ENCODE measurements at places on chromosomes 7 and 10.

DNA sequence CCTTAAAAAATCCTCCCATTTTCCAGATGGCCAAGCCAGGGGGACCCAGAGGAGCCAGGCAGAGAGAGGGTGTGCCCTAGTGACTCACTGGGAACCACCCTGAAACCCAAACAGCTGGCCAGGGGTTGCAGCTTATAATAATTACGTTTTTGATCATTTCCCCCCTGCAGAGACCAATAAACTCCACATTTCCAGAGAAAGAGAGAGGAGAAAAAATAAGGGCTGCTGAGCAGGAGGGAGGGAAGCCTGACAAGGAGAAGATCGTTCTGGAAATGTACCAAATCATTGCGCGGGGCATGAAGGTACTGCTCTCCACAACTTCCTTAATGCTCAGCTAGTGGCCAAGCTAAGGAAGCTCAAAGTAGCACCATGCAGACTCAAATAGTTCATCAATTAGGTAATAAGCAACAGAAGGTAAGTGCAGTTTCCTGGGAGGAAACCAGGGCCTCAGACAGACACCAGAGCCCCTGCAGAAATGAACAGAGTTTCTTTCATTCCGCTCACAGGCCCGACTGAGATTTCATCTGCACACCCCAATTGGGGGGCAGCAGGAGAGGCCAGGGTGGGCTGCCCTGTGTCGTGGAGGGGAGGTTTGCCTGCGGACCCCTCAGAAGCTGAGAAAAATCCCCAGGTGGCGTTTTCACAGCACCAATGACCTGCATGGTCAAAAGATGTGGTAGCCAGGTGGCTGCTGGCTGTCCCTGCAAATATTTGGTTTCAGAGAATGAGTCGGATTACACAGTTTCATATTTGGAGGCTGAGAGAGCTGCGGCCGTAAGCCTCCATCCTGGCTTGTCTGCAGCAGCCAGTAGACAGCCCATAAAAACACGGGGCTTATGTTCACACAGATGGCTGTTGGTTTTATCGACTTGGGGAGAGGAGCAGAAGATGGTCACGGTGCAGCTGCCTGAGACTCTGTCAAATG, 153.2 kb upstream of the LYZL2 start:
- no peak for DNase-seq

DNA sequence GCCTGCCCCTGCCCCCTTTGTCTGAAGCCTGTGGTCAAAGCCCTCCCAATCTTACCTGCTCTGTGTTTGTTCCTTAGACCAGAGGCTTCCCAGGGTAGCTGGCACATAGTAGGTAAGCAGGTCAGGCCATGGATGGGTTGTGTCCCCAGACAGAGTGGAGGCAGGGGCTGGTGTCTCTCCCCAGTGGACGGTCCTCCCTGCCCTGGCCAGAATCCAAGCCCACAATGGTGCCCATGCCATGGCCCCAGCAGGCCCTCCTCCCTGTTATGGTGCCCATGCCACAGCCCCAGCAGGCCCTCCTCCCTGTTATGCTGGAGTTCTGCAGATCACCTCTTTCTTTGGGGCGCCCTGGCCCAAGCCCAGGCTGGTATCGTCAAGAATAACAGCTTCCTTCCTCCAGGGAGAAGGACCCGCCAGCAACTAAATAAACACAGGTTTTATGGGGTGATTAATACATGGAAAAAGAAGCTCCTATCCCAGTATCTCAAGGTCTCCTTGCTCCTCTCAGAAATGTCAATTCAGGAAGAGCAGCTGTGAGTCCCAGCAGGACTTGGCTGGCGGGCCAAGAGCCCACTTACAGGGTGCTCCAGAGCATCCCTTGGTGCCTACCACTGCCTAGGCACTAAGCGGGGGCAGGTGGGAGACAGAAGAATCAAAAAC, 82.0 kb downstream of the NEURL1 start:
- DNase-seq = no peak

GRCh38 chr7:118629898-118630438, 405.5 kb downstream of the ANKRD7 start:
- DNase-seq = no peak

DNA sequence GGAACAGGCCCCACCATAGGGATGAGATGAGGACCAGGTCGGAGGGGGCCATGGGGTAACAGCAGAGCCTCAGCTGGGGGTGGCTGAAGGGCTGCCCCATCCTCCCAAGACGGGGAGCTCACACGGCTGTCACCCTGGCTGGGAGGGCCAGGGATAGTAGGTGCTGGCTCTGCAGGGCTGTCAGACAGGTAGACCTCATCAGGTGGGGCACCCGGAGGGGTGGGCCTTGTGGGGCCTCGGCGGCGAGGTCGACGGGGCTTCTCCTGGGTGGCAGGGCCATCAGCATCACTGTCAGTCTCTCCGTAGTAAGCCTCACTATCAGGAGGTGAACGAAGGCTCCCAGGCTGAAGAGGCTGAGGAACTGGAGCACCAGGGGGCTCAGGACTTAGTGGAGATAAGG, 2.6 kb downstream of the SYNPO2L start:
- DNase-seq = no peak

GRCh38 chr7:120554960-120555571, 282.1 kb downstream of the KCND2 start:
- peak; percentile 82 for DNase-seq

DNA sequence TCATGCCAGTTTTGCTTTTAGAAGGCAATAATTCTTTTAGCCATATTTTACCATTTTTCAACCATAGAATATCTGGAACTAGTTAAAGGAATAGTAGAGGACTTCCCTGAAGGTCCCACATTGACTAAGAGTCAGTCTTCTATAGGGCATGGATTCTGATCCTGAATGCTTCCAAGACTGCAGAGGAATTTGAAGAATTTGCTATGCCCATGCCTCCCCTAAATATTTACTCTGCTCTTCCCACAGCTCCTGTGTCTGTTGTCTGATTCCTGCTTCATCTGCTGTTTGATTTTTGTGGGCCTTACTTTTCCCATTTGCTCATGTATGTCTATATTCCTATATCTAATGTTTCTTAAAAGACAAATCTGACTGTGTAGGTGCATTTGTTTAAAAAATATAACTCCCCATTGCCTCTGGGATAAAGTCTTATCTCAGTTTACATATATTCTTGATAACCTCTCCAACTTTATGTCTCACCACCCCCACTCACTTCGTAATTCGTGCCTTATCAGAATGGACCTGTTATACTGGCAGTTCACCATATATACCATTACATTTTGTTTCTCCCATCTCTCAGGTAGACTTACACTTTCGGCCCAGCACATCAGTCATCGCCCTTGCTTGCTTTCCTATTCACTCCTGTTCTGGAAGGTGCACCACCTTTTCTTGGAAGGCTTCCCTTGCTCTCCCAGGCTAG, 33.9 kb downstream of the LRRC4 start:
- DNase-seq = no peak

DNA sequence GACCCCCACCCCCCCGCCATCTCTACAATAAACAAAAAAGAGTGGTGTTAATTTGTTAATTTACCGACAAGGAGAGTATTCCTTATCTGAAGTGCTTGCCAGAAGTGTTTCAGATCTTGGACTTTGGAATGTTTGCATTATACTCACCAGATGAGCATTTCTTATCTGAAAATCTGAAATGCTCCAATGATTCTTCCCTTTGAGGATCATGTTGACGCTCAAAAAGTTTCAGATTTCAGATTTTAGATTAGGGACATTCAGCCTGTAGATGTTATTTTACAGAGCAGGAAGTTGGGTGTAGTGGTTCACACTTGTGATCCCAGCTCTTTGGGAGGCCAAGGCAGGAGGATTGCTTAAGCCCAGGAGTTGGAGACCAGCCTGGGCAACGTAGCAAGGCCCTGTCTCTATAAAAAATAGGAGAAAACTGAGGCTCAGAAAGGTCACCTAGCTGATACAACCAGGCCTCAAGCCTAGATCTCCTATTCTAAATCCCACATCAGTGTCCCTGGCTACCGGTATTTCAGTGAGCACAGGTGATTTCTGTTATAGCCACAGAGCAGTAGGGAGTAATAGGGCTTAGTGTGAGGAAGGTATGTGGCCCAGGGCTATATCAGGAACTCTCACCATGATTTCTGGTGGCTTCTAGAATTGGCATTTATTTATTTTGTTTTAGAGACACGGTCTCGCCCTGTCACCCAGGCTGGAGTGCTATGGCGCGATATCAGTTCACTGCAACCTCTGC, 35.4 kb downstream of the TMEM120A start:
- no peak for DNase-seq

GRCh38 chr10:19097151-19097550, 48.5 kb downstream of the MALRD1 start:
- no peak for DNase-seq

GRCh38 chr7:101201695-101202602, 1.1 kb upstream of the MOGAT3 start:
- DNase-seq = no peak

DNA sequence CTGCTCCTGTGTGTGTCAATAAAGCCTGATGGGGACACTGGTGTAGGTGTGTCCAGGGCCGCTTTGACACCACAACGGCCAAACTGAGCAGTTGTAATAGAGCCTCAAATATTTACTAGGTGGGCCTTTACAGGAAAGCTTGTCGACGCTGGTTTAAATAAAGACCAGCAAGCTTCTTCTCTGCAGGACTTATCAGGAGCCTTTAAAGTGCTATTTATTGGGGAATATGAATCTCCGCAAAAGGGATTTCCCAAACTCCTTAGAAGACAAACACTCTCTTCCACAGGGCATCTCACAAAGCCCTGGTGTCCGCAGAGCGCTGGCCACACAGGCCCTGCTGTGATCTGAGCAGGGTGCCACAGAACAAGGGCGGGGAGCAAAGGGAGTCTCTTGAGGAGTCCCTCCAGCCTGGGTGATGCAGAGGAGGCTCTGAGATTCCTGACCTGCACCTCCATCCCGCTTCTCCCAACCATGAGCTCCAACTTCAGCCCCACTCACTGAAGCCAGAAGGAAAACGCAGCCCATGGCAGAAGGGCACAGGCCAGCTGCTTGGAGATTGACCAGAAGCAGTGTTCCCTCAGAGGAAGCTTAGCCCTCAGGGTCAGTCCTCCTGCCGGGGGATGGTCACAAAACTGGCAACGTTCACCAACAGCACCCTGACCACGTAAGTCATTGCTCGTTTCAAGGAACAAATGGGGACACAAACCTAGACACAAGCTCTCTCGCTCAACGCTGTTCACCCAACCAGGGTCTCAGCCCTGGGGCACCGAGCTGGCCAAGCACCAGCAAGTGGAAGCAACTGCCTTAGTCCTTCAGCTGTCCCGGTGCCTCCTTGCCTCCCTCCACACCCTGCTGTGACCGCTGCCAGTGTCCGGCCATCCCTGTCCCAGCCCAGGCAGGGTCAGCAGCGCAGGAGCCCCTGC, 129.5 kb downstream of the OAT start:
- DNase-seq = no peak

GRCh38 chr10:58209669-58210068, 58.0 kb downstream of the IPMK start:
- DNase-seq = no peak

- no peak for DNase-seq
Measured at GRCh38 chr7:68409851-68410250, 1188.4 kb upstream of the AUTS2 start.

DNA sequence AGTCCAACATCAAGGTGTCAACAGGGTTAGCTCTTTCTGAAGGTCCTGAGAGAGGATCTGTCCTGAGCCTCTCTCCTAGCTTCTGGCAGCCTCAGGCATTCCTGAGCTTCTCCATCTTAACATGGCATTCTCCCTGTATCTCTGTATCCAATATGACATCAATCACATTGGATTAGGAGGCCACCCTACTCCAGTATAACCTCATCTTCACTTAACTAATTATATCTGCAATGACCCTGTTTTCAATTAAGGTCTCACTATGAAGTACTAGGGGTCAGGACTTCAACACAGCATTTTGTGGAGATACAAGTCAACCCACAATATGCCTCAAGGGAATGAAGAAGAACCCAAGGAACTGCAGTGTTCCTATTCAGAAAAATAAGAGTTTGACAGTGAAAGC, 133.8 kb downstream of the RELN start:
- no peak for DNase-seq

- no peak for DNase-seq
Measured at GRCh38 chr10:35306852-35307251, 29.5 kb upstream of the CCNY start.
